Activated naive CD8-positive, alpha-beta T cell treated with anti-CD3 and anti-CD28 coated beads, Interleukin-2, amount 10 ng/mL, durations not matched to agents 7 days and 5 days (primary cell): ENCODE measurements at places on chromosomes 2 and 18.

- H3K4me1 ChIP-seq: no peaks in the 10 kb centered on the region
- no peak for DNase-seq
- no peak overlapping the region for H3K4me3 ChIP-seq
- no peaks in the 10 kb centered on the region for H3K27me3 ChIP-seq
These were observed 62.6 kb downstream of the KCTD18 start for GRCh38 chr2:200447139-200447855.

- peaks cover 24% of the 10 kb centered on the region for H3K27me3 ChIP-seq
- H3K27ac ChIP-seq: no peak overlapping the region
- no peaks in the 10 kb centered on the region for H3K4me1 ChIP-seq
- H3K4me3 ChIP-seq: no peak overlapping the region
These were observed 80.7 kb downstream of the FHOD3 start for GRCh38 chr18:36378205-36378604.

DNA sequence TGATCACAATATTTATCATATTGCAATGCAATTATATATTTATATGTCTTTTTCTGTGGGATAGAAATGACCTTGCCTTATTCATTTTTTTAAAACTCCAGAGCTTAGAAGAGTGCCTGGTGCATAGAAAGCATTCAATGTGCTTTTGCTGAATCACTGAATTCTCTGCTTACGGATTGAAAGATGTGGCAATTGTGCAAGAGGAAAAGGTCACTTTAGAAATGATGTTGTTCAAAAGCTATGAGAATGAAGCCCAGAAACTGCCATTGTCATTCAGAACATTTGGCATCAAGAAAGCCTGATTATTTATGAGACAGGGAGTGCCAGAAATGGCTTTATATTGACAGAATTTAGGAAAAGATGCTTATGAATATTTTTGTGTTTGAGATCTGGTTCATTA lies 678.6 kb upstream of the CDH2 start:
- H3K36me3 ChIP-seq: no peaks in the 10 kb centered on the region
- H3K4me3 ChIP-seq: no peak overlapping the region
- H3K27me3 ChIP-seq: no peaks in the 10 kb centered on the region
- DNase-seq: no peak
- H3K27ac ChIP-seq: no peak overlapping the region
- no peaks in the 10 kb centered on the region for H3K4me1 ChIP-seq

DNA sequence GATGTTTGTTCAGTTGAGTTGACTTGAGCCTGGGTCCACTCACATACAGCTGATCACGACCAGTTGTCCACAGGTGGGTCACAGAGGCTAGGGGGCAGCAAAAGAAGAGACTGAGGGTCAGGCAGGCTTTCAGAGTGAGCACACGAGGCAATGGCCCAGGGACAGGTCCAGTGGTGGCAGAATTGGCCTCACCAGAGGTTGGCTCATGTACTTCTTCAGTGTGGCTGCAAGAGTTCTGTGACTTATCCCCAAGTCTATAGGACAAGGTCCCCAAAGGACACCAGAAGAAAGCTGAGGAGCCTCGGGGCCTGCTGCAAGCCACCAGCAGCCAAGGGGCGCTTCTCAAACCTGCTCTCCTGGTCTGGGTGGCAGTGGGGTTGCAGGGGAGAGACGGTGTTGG lies 219.8 kb downstream of the TFCP2L1 start:
- no peaks in the 10 kb centered on the region for H3K36me3 ChIP-seq
- no peaks in the 10 kb centered on the region for H3K4me1 ChIP-seq
- H3K27ac ChIP-seq: no peak overlapping the region
- H3K4me3 ChIP-seq: no peak overlapping the region
- no peak for DNase-seq

- H3K27ac ChIP-seq: no peak overlapping the region
- no peaks in the 10 kb centered on the region for H3K36me3 ChIP-seq
- H3K4me3 ChIP-seq: no peak overlapping the region
- no peaks in the 10 kb centered on the region for H3K4me1 ChIP-seq
- DNase-seq: no peak
These were observed 200.2 kb downstream of the TPGS2 start for GRCh38 chr18:36628435-36629137.
